Activated CD4-positive, alpha-beta memory T cell treated with anti-CD3 and anti-CD28 coated beads, Interleukin-2, amount 10 ng/mL, durations not matched to agents 7 days and 5 days (primary cell): ENCODE measurements at places on chromosomes 12 and 14. TPM values are rescaled to one million over a fixed set of nuclear protein-coding genes. Genes with fewer than 3 reads are reported as not detected.

The ACSM4 gene
- not detected for total RNA-seq

The WIF1 gene
- not detected for total RNA-seq

The FOXN4 gene
- total RNA-seq: not detected

The SLC4A8 gene
- total RNA-seq: 5.4 TPM

The EML5 gene
- total RNA-seq: 2.4 TPM

The PMCH gene
- 0.70 TPM for total RNA-seq

The GTF2A1 gene
- 34.2 TPM for total RNA-seq

The TRPV4 gene
- total RNA-seq: not detected

The MYF5 gene
- not detected for total RNA-seq

The ACADS gene
- total RNA-seq: 14.9 TPM

The DPY19L2 gene
- total RNA-seq: 0.25 TPM

The C12orf60 gene
- 2.4 TPM for total RNA-seq

The STAC3 gene
- 4.5 TPM for total RNA-seq

The TAS2R10 gene
- 0.30 TPM for total RNA-seq

The NELL2 gene
- total RNA-seq: 10.5 TPM

The TMEM52B gene
- not detected for total RNA-seq

The ANP32D gene
- not detected for total RNA-seq

The TAS2R13 gene
- total RNA-seq: 0.25 TPM

The IKZF4 gene
- total RNA-seq: 19.4 TPM

The GLIPR1L2 gene
- not detected for total RNA-seq

The MAX gene
- total RNA-seq: 134 TPM

The GLT1D1 gene
- not detected for total RNA-seq

The B4GALNT1 gene
- total RNA-seq: 1.4 TPM

The PRH2 gene
- total RNA-seq: not detected

The NOP9 gene
- 27.7 TPM for total RNA-seq

The WSCD2 gene
- total RNA-seq: not detected

The IL22 gene
- 3.8 TPM for total RNA-seq

The RNU4-1 gene
- 2,156 TPM for total RNA-seq

The C12orf50 gene
- not detected for total RNA-seq

The GPX2 gene
- total RNA-seq: not detected

The ITGB7 gene
- 786 TPM for total RNA-seq

The PIWIL1 gene
- not detected for total RNA-seq

The PYGL gene
- 0.40 TPM for total RNA-seq

The KLRD1 gene
- 0.65 TPM for total RNA-seq

The ASIC1 gene
- total RNA-seq: 0.91 TPM

The TFCP2 gene
- 34.3 TPM for total RNA-seq
